SIG-M5 (cell line): ENCODE measurements at places on chromosomes 2 and 18.

DNA sequence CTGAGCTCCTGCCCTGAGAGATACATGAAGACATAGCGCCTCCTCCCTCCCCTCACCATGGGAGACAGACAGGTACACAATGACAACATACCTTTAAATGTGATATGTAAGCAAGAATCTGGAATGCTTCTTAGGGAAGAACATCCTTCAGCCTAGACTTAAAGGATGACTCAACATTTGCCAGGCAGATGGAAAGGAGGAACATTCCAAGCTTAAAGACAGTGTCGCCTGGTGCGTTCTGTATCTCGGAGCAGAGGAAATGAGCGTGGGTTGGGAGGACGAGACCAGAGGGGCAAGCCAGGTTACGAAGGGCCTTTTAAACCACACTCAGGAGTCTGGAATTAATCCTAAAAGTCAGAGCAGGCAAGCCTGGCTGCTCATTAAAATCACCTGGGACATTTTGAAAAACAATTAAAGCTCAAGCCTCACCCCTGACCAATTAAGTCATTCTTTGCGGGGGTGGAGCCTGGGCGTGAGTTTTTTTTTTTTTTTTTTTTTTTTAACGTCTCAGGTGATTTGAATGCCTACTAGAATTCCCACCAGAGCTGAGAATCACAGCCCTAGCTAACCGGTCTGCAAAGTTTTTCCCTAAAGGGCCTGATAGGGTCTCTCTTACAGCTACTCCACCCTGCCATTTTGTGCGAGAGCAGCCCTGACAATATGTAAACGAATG is 131.2 kb upstream of the SEC11C start:
- DNase-seq: no peak

- DNase-seq: no peak
Measured at GRCh38 chr2:210299866-210300373, 15.1 kb downstream of the MYL1 start.

- no peak for DNase-seq
Measured at GRCh38 chr2:174145827-174146226, 102.5 kb downstream of the OLA1 start.

DNA sequence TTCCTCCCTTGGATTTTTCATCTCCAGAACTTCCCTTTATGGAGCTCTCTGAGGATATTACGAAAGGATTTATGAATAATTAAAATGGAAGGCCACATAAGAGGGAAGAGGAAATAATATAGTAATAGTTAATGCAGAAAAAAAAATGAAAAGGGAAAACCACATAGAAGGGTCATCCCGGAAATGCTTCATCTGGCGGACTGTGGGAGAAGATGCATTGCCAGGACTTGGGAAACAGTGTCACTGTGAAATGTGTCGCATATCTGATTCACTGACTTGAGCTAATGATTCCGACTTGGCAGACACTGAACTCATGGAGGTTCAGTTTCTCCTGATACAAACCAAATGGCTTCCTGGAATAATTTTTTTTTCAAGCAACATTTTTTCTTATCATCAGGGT is 129.9 kb upstream of the RMP24 start:
- DNase-seq: no peak

DNA sequence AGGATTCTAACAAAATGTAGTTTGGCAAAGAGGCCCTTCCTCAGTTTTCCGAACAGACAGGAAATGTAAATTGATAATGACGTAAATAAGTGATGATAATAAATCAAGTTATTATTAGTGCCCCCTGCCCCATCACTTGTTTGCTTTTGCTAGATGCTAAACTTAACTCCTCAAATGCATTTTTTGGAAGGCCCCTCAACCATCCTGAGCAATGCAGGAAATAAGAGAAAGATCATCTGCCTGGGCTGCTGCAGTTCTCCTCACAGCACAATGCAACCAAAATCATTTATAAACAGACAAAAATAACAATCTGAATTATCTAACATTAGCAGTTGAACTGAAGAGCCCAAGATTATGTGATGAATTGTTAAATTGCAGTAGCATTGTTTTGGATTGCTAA is 62.6 kb upstream of the PSMD14 start:
- DNase-seq: no peak

GRCh38 chr2:64799592-64800252 is 146.0 kb upstream of the SERTAD2 start:
- DNase-seq: no peak

GRCh38 chr2:136750065-136750464 is 15.3 kb upstream of the THSD7B start:
- DNase-seq: no peak

DNA sequence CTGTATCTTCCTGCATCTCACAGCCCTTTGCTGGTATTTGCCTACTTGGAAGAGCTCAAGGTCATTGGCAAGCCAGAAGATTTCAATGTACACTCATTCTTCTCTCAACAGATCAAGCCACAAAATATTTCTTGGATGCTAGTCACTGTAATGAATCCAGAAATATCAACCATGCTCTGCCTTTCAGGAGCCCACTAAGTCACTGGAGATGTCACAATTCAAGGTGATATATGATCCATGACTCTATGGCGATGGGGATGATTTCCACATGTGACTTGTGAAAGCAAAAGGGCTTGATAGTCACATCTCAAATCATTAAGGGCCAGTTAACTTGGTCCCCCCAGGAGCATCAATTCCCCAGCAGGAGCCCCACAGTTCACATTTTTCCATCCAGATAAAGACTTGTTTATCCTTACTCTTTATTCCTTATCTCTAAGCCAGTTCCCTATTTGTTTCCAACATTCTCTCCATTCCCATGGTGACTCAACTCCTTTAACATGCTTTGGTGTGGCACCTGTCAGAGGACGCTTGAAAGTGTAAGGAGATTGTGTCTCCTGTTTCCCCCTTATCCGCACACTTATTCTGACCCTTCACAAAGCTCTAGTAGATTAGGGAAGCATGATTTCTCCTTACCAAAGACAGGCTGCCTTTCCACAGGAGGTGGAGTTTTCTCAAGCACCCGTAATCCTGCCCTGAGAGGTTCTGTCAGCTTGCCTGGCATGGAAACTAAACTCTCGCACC is 15.8 kb downstream of the PKDCC start:
- no peak for DNase-seq

- DNase-seq: no peak
Measured at GRCh38 chr2:66445925-66446871, 11.3 kb downstream of the MEIS1 start.

- no peak for DNase-seq
Measured at GRCh38 chr2:205405194-205405593, 277.1 kb upstream of the NRP2 start.

DNA sequence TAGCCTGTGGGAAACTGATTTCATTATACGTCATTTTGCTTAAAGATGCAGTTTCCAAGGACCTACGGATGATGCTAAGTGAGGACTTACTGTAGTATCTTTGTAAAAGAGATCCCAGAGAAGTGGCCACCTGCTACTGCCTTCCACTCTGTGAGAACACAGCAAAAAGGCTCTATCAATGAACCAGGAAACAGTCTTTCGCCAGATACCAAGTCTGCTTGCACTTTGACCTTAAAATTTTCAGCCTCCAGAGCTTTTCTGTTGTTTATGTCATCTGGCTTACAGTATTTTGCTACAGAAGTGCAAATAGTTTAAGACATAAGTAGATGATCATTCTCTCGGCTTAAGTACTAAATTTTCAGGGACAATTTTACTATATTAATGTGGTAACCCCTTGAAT is 847.9 kb upstream of the CHAC2 start:
- no peak for DNase-seq

- no peak for DNase-seq
Measured at GRCh38 chr2:226828191-226828590, 7.7 kb upstream of the RHBDD1 start.

DNA sequence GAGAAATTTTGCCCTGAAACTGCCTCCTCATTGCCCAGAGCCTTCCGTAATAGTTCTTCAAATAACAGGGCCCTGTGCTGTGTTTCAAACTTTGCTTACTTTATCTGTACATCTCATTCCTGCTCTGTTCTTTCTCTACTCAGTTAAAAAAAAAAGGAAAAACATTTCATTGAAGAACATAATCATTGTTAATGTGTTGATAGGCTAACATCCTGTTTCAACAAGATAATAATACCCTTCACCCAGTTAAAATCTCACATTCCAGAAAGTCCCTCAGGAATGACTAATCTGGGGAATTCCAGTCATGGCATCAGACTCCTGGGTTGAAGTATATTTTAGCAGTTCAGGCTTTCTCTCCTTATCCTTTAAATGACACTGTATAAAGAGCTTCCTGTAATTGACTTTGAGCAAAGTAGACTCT is 45.6 kb upstream of the ITGAV start:
- no peak for DNase-seq

DNA sequence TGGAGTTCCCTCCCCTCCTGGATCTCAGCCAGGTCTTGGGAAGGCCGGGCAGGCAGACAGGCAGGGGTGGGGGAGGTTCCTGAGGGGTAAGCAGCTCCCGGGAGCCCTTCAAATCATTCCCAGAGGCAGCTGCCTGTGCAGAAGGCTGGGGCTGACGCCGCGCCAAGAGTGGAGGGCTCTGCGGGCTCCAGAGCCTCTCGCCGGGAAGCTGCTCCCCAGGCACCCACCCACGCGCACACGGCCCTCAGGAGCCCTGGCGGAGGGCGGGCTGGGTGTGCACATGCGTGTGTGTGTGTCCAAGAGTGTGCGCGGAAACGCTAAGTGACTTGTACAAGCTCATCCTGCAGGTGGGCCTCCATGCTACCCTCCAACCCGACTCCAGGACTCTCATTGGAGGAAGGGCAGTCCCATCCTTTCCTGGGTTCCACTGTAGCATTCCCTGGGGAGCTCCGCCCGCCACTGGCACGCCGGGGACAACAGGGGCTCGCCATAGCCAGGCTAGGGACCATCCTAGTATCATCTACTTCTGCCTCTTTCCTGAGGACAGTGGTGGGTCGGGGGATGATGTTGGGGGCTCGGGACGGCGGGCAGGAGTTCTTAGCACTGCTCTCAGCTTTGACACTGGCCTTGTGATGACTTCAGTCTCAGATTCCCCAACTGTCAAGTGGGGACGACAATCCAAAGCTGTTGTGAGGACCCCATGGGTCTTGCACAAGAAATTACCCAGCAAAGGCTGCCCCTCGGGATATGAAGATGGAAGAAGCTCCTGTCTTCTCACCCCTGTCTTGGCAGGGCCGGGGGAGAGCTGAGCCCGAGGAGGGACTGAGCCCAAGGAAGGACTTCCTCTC is 50.3 kb downstream of the INHBB start:
- no peak for DNase-seq

GRCh38 chr2:3479430-3480320 is 39.7 kb downstream of the ADI1 start:
- DNase-seq: no peak

- DNase-seq: no peak
Measured at GRCh38 chr2:42928161-42928691, 135.8 kb upstream of the HAAO start.

GRCh38 chr2:7009207-7009911 is 92.1 kb downstream of the RNF144A start:
- no peak for DNase-seq

DNA sequence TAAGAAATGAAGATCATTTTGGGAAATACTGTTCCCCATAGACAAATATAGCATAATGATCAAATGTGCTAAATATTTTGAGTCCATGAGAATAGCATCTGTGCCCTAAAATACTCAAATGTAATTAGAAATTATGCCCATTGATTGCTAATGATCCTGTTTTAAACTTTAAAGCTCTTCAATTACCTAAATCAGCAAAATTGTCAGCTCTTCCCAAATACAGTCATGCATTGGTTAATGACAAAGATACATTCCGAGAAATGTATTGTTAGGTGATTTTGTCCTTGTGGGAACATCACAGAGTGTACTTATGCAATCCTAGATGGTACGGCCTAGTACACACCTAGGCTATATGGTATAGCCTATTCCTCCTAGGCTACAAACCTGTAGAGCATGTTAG is 89.7 kb downstream of the NEB start:
- DNase-seq: no peak
